ENCODE measurements at places on chromosomes 13 and 19. TPM values are rescaled to one million over a fixed set of nuclear protein-coding genes. Genes with fewer than 3 reads are reported as not detected.

POU2F2 gene
- total RNA-seq, result 0.17 TPM

KCNN4 gene
- total RNA-seq, result 0.83 TPM

MRPS31 gene
- total RNA-seq, result 14.9 TPM

KCNK6 gene
- 3.0 TPM for total RNA-seq

KLF16 gene
- total RNA-seq, result 3.9 TPM

- no peak for DNase-seq
These were observed 278 bp upstream of the ZNF274 start for GRCh38 chr19:58182577-58182988.

- DNase-seq, result no peak
These were observed 997 bp upstream of the ZNF446 start for GRCh38 chr19:58474997-58475713.

DNA sequence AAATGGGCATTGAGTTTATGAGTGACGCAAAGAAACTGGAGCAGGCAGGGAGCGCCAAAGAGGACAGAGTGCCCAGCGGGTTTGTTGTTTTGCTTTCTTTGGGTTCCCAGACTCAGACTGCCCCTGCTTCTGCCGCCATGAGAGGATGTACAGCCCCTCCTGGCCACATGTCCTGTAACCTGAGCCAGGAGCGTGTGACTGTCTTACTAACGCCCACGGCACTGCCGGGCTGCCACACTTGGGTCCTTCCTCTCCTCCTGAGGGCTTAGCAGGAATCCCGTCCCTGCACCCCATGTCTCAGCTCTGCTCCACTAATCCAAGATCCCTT is 80.5 kb downstream of the GPR12 start:
- peak; percentile 12 for DNase-seq

DNA sequence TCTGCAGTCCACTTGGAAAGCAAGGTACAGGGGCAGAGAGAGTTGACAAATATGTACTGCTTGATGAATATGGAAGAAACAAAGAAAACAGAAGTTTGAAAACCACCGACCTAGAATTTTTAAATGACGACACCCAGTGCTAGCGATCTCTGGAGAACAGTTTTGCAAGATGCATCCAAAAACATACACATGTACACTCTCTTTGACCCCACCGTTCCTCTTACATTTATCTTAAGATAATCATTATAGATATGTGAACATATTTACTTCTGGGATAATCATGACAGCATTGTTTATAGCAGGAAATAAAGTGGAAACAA is 40.8 kb upstream of the IGSF23 start:
- no peak for DNase-seq

DNA sequence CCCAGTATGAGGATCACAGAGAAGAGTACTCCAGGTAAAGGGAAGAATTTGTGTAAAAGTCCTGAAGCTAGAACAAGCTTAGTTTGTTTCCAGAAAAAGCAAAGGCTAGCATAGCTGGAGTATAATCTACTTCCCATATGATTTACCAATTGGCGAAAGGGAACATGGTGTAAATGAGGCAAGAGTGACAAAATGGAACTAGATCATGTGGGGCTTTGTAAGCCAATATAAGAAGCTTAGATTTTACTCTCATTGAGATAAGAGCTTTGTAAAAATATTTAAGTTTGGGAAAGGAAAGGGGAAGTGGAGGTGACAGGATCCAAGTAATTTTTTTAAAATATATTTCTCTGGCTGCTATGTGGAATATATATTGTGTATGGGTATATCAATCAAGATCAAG is 234.9 kb downstream of the KCTD12 start:
- no peak for DNase-seq

- DNase-seq, result peak; percentile 87
These were observed 150.1 kb downstream of the SHISA2 start for GRCh38 chr13:25901460-25902376.

GRCh38 chr19:7921302-7921966 is 1.3 kb downstream of the SNAPC2 start:
- DNase-seq, result no peak

DNA sequence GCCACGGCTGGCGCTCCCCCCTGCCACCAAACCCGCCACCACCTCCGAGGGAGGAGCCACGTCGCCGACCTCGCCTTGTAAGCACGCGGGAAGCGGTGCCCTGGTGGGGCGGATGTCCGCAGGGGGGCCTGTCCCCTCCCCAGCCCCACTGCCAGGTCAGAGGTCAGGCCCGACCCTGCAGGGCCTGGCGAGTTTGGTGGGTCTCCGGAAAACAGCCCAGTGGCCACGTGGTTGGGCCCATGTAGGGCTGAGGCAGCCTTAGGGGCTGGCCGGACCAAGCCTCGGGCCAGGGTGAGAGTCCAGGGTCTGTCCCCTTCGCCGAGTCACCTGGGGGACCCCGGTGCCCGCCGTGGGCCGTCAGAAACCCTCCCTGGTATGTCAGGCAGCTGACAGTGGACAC is 26.5 kb downstream of the SMIM24 start:
- DNase-seq, result no peak

All from fibroblast of lung (primary cell).